DMS 273 treated with DMSO at 0.1 percent for 48 hours (cell line): ENCODE measurements at places on chromosomes 11 and 22.

DNA sequence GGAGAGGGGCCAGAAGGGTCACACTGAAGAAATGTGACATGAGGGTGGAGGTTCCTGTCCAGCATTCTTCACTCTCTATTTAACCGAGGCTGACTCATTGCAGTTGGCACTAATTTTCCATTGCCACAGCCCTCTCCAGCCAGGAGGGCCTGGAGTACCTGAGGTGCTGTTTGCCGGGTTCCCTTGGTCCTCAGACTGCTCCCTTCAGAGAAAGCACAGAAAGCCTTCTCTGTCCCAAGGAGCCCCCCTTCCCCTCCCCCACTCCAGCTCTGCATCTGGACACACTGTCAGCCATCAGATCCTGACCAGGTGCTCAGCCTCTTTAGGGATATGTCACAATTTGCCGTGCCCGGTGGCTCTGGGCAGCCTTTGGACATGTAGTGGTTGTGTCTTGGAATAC, 3.2 kb upstream of the C11orf91 start:
- DNase-seq: no peak

GRCh38 chr22:38760477-38761201, 4.8 kb upstream of the SUN2 start:
- DNase-seq: no peak

- DNase-seq: no peak
Measured at GRCh38 chr11:17506942-17507341, 30.3 kb upstream of the ABCC8 start.

DNA sequence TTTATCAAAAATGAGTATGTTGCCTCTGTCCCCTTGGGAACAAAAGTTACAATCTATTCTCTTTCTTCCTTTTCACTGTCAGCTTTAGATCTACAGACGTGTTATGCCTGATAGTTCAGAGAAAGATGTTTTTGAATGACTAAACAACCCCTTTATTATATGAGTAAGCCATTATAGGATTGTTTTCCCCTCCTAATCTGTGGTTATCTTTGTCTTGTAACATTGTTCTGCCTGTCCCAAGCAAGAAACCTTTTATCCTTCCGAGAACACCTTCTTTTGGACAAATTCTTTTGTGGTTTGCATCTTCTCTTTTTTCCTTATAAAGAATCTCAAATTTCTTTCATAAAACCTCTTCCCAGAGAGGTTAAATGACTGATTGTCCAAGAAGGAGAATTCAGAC, 208.4 kb downstream of the DDX10 start:
- DNase-seq: no peak

DNA sequence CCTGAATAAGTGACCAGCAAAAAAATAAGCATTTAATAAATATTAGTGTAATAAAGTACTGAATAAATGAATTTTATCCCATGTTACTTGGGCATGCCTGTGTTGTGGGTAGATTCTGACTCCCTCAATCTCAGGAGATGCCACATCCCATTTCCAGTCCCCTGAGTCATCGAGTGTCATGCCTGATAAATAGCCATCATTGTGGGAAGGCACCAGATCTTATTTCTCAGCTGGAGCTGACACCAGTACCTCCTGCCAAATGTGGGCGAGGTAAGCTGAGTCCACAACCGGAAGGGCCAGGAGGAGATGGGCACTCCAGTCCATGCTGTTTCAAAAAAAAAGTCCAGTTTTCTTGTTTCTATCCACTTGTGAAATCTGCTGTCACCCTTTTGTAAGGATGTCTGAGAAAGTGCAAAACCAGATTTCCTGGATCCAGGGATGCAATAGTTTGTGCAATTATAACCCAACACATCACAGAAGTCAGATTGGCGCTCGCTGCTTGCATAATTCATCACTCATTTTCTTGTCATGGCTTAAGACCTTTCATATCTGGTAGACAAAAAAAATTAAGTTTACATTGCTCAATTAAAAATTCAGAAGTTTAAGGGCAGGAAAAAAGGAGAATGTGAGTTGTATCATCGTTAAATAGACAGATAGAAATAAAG, 311.6 kb downstream of the MIAT start:
- DNase-seq: no peak

GRCh38 chr11:1693327-1694063, 3.5 kb upstream of the KRTAP5-6 start:
- no peak for DNase-seq

- DNase-seq: no peak
Measured at GRCh38 chr11:59283311-59283710, 70.6 kb upstream of the MPEG1 start.

DNA sequence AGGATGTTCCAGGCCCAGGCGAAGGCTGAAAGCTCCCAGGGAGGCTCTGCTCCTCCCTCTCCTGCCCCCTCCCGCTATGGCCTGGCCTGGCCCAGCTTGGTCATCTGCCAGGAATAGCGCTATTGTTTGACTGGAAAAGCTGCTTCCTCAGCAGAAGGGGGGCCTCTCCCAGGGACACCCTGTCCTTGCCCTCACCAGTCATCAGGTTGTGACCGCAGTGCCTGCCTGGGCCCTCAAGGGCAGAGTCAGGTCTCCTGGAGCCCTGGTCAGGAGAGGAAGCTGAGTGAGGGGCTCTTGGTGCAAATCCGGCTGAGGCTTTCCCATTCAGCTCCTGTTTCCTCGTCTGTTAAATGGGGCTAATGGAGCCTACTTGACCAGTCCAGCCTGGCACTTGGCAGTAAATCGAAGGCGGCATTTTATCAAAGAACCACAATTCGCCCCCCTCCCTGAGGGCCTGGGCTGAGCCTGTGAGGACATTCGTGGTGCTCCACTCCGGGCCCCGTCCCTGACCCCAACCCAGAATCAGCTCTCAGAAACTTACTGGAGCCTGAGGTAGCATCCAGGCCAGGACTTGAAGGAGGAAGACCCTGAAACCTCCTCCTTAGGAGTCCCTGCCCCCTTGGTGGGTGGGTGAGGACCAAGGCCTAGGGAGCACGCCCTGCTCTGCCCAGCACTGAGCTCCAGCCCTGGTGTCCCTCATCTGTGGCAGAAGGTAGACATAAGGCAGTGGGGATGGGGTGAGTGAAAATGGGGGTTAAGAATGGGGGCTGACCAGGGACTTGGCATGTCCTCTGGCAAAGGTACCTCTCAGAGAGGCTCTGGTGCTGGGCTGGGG, 2.0 kb upstream of the CASTOR1 start:
- DNase-seq: no peak

GRCh38 chr11:87020764-87021365, 16.9 kb upstream of the TMEM135 start:
- DNase-seq: no peak

DNA sequence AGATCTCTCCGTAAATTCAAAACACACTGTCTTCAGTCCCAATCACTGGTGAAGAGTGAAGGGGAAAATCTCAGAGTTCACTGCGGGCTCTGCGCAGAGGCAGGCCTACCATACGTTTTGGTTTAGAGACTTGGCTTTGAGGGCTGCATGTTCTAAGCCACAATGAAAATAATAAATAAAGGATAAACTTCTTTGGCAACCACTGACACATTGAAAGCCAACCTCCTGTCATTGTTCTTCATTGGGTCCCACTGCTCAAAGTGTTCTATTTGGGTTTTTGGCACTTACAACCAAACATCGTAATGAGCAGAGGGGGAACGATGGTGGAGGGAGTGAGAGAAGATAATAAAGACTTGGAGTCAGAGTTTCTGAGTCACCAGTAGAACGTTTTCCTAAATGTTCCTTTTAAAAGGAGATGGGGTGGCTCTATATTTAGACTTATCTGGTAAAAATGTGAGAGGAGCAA, 472.9 kb downstream of the SOX6 start:
- no peak for DNase-seq
